NCI-H2029 treated with DMSO at 0.1 percent for 48 hours (cell line): ENCODE measurements at places on chromosomes 6 and 20.

GRCh38 chr6:156701966-156702365 lies 75.2 kb upstream of the ARID1B start:
- DNase-seq = no peak

- no peak for DNase-seq
Measured at GRCh38 chr6:12577124-12577850, 139.3 kb upstream of the PHACTR1 start.

- no peak for DNase-seq
Measured at GRCh38 chr6:85544776-85545175, 48.9 kb downstream of the SNX14 start.

GRCh38 chr6:170417881-170418280 lies 111.3 kb downstream of the FAM120B start:
- no peak for DNase-seq

GRCh38 chr20:62628691-62629090 lies 13.6 kb upstream of the SLCO4A1 start:
- DNase-seq = no peak

DNA sequence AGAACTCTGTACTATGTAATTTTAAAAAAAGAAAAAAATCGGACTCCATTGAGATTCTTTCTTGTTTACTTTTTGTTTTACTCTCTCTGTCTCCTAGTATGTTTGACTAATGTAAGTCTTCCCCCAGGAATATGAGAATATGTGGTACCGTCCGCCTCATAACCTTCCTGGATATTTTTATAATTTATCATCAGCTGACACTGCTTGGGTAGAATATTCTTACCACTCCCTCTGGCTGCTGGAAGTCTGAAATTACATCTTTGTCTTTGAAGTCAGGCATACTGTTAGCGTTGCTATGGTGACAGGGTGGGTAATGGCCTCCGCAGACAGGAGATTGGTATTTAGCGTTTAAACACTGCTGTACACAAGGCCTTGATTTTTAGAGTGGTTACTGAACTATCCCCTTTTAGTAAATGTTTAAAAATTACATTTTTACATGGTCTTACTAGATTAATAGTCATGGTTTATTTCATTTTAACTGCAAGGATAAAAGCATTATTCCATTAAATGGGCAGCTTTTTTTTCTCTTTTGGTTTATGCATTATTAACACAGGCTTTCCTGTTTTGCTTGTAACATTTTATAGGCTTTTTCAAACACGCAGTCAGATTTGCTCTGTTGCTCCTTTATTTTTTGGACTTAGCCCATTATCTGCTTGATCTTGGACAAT lies 176.4 kb downstream of the ARID1B start:
- DNase-seq = peak; percentile 60

GRCh38 chr6:16092990-16093389 lies 35.9 kb upstream of the MYLIP start:
- no peak for DNase-seq

DNA sequence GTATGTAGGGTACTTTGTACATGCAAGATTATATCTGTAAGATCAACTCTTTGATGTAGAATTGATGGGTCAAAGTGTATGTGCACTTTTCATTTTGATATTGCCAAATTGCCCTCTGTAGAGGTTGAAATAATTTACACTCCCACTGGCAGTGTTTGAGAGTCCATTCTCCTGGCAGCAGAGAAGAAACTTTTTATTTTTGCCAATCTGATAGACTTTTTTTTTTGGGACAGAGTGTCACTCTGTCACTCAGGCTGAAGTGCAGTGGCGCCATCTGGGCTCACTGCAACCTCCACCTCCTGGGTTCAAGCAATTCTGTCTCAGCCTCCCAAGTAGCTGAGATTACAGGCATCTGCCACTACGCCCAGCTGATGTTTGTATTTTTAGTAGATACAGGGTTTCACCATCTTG lies 199.2 kb downstream of the ZFAND3 start:
- DNase-seq = no peak

DNA sequence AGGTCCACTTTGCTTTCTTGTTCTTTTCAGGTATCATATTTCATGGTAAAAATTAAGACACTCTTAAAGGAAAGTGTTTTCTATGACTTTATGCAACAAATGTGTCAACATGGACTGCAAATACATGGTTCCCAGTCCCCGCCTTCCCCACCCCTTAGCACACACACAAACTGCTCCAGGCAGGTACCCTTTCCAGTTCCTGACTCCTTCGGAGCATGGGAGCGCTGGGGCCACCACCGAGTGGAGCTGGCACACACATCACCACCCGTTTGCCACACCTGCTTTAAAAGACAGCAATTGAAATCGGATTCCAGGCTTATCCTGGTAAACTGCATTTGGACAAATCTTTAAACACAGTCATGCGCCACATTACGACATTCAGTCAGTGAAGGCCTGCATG lies 22.2 kb downstream of the RNASET2 start:
- no peak for DNase-seq

GRCh38 chr20:23156842-23157423 lies 70.8 kb upstream of the CD93 start:
- DNase-seq = no peak

DNA sequence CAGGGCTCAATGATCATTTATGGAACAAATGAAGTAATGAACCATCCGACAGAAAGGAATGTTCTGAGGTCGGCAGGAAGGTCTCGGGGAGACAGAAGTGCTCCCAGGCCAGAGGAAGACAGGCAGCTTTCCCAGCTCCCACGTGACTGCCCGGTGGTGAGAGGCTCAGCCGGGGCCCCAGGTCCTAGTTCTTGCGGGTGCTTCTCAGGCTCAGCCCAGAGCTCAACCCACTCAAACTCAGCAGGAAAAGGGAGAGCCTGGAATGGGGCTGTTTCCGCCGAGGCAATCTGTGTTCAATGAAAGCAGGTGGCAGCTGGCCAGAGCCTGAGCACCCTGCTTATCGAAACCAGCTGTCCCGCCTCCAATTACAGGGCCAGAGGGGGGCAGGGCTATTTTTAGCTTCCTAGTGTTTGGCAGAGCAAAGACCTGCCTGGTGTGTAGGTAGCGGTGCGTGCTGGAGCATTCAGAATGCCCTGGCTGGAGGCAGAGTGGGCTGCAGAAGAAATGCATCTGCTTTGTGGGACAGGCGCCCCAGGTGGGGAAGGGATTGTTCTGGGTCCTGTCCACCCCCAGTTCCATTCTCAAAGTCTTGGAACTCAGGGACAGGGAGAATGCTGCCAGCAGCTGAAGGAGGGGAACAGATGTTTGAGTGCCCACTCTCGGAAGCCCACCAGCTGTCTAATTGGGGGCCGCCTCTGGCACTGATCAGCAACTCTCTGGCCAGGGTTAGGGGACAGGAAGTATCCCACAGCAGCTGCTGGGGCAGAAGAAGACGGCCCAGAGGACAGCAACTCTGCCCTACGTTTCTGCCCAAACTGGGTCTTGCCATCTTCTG lies 145.1 kb downstream of the PREX1 start:
- DNase-seq = peak; percentile 55

GRCh38 chr20:63567386-63568169 lies 6.5 kb downstream of the HELZ2 start:
- DNase-seq = no peak

DNA sequence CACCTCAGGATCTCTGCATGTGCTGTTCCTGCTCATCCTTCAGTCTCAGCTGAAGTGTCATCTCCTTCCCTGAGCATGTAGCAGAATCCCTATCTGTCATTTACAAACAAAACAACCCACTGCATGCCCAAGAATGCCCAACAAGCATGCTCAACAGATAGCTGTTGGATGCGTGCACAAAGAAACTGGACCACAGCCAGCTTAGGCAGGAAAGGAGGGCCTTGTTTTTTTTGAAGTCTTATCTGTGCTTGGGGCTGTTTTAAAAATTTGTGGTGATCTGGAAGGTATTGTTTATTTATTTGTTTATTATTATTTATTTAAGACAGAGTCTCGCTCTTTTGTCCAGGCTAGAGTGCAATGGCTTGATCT lies 18.5 kb upstream of the SLC16A10 start:
- DNase-seq = peak; percentile 9

- no peak for DNase-seq
Measured at GRCh38 chr6:36848658-36849441, 9.6 kb upstream of the CPNE5 start.

GRCh38 chr6:164086076-164086887 lies 671.8 kb downstream of the QKI start:
- DNase-seq = no peak

DNA sequence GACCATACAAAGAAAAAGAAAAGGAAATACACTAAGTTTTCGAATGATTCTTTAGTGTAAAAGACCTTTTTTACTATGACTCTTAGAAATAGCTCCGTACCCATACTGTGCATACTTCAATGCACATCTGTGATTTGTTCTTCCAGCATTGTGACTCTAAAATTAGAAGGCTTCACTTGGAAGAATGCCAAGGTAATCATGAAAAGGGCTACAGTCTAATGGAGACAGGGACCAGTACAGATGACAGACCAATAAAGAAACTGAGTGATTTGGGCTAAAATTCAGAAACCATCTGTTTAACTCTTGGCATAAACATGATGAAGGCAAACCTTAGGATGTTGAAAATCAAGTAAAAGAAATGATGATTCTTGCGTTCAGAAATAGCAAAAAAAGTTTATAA lies 46.3 kb downstream of the CYP39A1 start:
- no peak for DNase-seq

DNA sequence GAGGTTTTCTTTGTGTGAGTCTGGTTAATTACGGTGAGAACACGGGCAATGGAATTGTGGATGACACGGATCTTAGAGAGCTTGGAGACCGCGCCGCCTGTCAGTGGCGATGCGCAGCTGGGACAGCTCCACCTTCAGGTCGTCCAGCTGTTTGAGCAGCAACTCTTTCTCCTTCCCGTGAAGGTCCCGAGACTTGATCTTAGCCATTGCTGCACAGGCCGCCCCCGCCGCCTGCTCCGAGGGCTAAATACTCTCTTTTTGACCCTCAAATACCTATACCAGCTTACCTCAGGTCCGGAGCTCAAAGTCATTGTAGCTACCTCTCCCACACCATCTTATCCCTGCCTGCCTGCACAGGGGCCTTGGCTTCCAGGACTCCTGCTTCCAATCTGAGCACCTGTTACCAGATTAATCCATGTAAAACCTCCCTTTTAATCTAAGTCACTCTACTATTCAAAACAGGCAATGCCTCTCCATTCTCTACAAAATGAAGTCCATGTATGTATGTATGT lies 100.2 kb downstream of the PREP start:
- DNase-seq = peak; percentile 53

DNA sequence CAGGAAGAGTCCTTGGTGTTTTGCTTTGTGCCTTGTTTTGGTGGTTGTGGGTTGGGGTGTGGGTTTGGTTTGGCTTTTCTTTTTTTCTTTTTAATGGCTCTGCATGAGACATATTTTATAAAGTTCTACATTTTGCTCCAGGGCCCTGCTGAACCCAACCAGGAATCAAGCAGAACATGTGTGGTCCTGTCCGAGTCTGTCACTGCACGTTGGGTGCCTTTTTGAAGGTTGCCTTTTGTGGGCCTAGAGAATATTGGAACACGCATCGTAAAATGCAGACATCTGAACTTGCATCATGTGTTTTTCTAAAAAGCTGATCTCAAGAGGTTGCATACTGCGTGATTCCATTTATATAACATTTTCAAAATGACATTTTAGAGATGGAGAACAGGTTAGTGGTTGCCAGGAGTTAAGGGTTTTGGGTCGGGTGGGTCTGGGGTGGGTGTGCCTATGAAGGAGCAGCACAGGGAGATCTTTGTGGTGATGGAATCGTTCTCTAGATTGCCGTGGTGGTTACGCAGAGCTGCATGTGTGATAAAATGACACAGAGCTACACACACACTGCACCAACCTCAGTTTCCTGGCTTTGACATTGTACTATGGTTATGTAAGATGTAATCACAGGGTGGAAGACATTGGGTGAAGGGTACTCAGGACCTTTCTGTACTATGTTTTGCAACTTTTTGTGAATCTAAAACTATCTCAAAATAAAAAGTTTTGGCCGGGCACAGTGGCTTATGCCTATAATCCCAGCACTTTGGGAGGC lies 80.2 kb downstream of the EYA2 start:
- DNase-seq = no peak
